Lung (tissue), 17 donors: ENCODE measurements at places on chromosomes 3 and 15. TPM values are rescaled to one million over a fixed set of nuclear protein-coding genes. Genes with fewer than 3 reads are reported as not detected.
A peak's percentile ranks its signal among the peaks of the same experiment; 100 is the strongest.

Gene STRIT1
- not detected for total RNA-seq

Gene SHC4
- 0.67 TPM for total RNA-seq

Gene OR5H14
- total RNA-seq = not detected

Gene REC114
- total RNA-seq = not detected

Gene C3orf85
- total RNA-seq = not detected

DNA sequence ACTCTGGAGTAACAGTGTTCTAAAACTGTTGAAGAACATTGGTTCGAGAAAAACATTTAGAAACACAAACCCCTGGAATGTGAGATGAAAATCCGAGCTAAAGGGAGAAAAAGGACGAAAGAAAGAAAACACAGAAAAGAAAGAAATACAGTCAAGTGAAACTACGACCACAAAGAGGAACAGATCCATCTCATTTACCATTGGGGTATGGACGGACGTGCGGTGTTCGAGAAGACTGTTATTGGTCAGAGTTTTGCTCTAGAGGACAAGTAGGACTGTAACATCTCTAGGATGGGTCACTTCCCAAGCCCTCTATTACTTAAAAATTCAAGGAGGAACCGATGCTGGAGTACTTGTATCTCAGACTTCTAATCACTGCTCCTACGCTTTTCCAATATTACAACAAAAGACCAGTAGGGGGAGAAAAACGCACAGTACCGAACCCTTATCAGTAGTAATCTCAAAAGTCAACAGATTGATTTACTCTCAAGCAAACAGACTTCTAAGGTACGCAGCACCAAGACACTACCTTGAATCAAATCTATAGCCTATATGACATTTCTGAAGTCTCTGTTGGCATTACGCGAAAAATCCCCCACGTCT lies 1.1 kb upstream of the PIK3CA start:
- H3K27me3 ChIP-seq = no peaks in the 10 kb centered on the region
- peaks cover 20% of the 10 kb centered on the region for H3K4me1 ChIP-seq
- peak overlapping the region; percentile 49 for H3K4me3 ChIP-seq
- no peaks in the 10 kb centered on the region for H3K36me3 ChIP-seq
- DNase-seq = peak; percentile 92
- H3K27ac ChIP-seq = peak overlapping the region; percentile 93

DNA sequence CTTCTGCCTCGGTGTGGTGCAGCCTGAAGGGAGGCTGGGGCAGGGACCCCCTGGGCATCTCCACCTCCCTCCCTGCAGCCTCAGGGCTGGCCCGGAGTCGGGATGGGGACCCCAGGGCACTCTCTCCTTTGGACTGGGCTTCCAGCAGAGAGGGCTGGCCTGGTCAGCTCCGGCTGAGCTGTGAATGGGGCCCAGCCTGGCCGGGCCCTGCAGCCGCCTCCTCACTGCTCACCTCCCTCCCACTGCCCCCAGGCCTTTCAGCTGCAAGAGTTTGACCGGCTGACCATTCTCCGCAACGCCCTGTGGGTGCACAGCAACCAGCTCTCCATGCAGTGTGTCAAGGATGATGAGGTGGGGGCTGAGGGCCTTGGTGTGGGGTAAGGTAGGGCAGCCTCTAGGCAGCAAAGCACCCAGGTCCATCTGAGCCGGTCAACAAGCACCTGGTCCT lies 36.0 kb downstream of the PSTPIP1 start:
- DNase-seq = no peak
- no peaks in the 10 kb centered on the region for H3K4me1 ChIP-seq
- no peaks in the 10 kb centered on the region for H3K27me3 ChIP-seq
- no peak overlapping the region for H3K27ac ChIP-seq

- no peak overlapping the region for H3K4me3 ChIP-seq
- no peaks in the 10 kb centered on the region for H3K4me1 ChIP-seq
- H3K27me3 ChIP-seq = no peaks in the 10 kb centered on the region
- H3K36me3 ChIP-seq = no peaks in the 10 kb centered on the region
- no peak for DNase-seq
Observed at GRCh38 chr3:7226393-7226792, 365.5 kb downstream of the GRM7 start.

GRCh38 chr3:142077859-142078500 lies 71.4 kb downstream of the TFDP2 start:
- no peak overlapping the region for H3K27ac ChIP-seq
- no peaks in the 10 kb centered on the region for H3K4me1 ChIP-seq
- peak; percentile 37 for DNase-seq

GRCh38 chr3:73273341-73273740 lies 211.9 kb downstream of the EBLN2 start:
- H3K27me3 ChIP-seq = no peaks in the 10 kb centered on the region
- H3K4me1 ChIP-seq = no peaks in the 10 kb centered on the region
- H3K27ac ChIP-seq = no peak overlapping the region
- no peaks in the 10 kb centered on the region for H3K36me3 ChIP-seq
- DNase-seq = peak; percentile 93
- H3K4me3 ChIP-seq = no peak overlapping the region

GRCh38 chr3:61200270-61200669 lies 51.0 kb downstream of the FHIT start:
- no peaks in the 10 kb centered on the region for H3K36me3 ChIP-seq
- no peaks in the 10 kb centered on the region for H3K27me3 ChIP-seq
- H3K4me3 ChIP-seq = no peak overlapping the region
- H3K4me1 ChIP-seq = no peaks in the 10 kb centered on the region
- DNase-seq = no peak
- no peak overlapping the region for H3K27ac ChIP-seq

DNA sequence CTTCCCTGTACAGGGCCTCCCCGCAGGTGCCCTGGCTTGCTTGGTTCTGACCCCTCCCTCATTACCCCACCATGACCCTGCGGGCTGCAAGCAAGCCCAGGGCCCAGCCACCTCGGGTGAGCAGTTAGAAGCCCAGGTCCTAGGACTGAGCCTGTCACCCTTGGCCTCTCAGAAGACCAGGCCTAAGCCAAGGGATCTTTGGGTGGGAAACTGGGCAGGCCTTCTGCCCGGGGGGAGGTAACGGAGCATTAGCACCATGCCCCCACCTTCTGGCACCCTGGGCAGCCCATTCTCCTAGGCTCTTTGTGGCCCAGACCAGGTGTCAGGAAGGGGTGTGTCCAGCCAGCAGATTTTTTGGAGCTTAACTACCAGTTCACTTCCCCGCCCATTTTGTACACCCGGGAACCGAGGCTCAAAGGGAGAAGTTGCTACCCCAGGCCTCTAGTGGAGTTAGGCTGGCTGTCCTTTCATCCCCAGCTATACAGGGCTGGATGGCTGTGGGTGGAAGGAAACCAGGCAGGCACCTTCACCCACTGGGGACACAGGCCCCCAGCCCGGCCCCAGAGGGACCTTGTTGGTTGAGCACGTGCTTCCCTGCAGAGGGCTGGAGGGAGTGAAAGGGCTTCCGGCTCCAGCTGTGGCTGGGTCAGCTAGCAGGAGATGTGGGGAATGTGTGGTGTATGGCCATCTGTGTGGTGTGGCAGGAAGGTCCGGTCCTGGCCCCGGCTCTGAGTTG lies 1.4 kb downstream of the CSK start:
- H3K4me3 ChIP-seq = peak overlapping the region; percentile 79
- peaks cover 14% of the 10 kb centered on the region for H3K4me1 ChIP-seq
- H3K36me3 ChIP-seq = peaks cover 3% of the 10 kb centered on the region
- no peak for DNase-seq
- H3K27ac ChIP-seq = peak overlapping the region; percentile 87
- H3K27me3 ChIP-seq = no peaks in the 10 kb centered on the region

- H3K4me1 ChIP-seq = no peaks in the 10 kb centered on the region
- H3K27ac ChIP-seq = no peak overlapping the region
- no peak overlapping the region for H3K4me3 ChIP-seq
- no peak for DNase-seq
- no peaks in the 10 kb centered on the region for H3K27me3 ChIP-seq
Observed at GRCh38 chr3:13336592-13336991, 83.5 kb downstream of the NUP210 start.

DNA sequence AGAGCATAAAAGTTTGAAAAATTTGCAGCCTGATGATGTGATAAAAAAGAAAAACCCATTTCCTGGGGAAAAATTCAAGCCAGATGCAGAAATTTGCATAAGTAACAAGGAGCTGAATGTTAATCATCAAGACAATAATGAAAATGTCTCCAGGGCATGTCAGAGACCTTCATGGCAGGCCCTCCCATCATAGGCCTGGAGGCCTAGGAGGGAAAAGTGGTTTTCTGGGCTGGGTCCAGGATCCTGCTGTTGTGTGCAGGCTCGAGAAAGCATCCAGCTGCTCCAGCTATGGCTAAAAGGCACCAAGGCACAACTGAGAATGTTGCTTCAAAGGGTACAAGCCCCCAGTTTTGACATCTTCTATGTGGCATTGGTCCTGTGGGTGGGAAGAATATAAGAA lies 1014.0 kb downstream of the SI start:
- no peak for DNase-seq
- no peaks in the 10 kb centered on the region for H3K27me3 ChIP-seq
- no peaks in the 10 kb centered on the region for H3K4me1 ChIP-seq
- no peak overlapping the region for H3K27ac ChIP-seq
- no peak overlapping the region for H3K4me3 ChIP-seq

DNA sequence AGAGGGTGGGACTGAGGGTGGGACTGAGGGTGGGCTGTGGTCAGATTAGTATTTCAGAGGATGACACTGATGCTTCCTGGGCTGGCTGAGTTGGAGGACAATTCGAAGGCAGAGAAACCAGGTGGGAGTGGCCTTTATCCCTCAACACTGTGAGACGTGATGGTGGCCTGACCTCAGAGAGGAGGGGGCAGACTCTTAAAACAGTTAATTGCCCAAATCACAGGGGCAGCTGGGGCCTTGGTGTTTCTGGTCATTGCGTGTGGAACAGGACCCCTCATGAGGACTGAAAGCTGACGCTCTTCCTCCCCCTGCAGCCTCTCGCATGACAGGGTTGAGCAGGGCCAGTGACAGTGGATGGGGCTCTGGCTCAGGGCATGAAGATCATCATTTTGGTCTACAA lies 18.7 kb downstream of the DNASE1L3 start:
- H3K36me3 ChIP-seq = no peaks in the 10 kb centered on the region
- H3K4me3 ChIP-seq = no peak overlapping the region
- H3K4me1 ChIP-seq = peaks cover 1% of the 10 kb centered on the region
- no peak overlapping the region for H3K27ac ChIP-seq
- H3K27me3 ChIP-seq = no peaks in the 10 kb centered on the region

GRCh38 chr15:31125061-31125460 lies 23.5 kb upstream of the TRPM1 start:
- H3K36me3 ChIP-seq = no peaks in the 10 kb centered on the region
- H3K27ac ChIP-seq = no peak overlapping the region
- DNase-seq = no peak
- H3K4me3 ChIP-seq = no peak overlapping the region

DNA sequence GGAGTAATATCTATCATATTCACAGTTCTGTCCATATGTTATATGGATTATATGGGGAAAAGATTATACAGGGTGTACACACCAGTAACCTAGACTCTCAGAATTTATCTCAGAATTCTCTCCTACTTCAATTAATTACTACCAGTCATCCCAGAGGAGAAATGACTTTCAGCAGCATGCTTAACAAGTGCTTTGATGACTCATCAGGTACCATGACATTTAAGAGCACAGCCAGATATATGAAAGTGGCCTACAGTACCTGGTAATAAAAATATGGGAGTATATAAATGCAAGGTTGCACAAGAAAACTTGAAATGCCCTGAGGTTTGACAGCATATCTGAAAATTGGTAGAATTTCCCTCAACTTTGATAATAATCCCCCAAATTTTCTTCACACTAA lies 1273.0 kb downstream of the OTOL1 start:
- H3K4me3 ChIP-seq = no peak overlapping the region
- H3K27ac ChIP-seq = no peak overlapping the region
- H3K27me3 ChIP-seq = no peaks in the 10 kb centered on the region
- no peaks in the 10 kb centered on the region for H3K4me1 ChIP-seq
- no peak for DNase-seq

GRCh38 chr15:68375191-68375631 lies 56.8 kb downstream of the ITGA11 start:
- no peaks in the 10 kb centered on the region for H3K36me3 ChIP-seq
- H3K4me3 ChIP-seq = no peak overlapping the region
- H3K4me1 ChIP-seq = no peaks in the 10 kb centered on the region
- H3K27me3 ChIP-seq = no peaks in the 10 kb centered on the region
- no peak for DNase-seq

GRCh38 chr15:37819191-37819590 lies 115.2 kb upstream of the TMCO5A start:
- no peaks in the 10 kb centered on the region for H3K36me3 ChIP-seq
- no peak for DNase-seq
- H3K27ac ChIP-seq = no peak overlapping the region
- H3K4me3 ChIP-seq = no peak overlapping the region
- no peaks in the 10 kb centered on the region for H3K4me1 ChIP-seq
